Activated gamma-delta T cell treated with anti-CD3 and anti-CD28 coated beads, Interleukin-2, amount 50 U/mL, for 16 hours (primary cell): ENCODE measurements at places on chromosomes 1 and 21.

GRCh38 chr1:68036946-68037345, 13.5 kb downstream of the DIRAS3 start:
- no peak for DNase-seq

DNA sequence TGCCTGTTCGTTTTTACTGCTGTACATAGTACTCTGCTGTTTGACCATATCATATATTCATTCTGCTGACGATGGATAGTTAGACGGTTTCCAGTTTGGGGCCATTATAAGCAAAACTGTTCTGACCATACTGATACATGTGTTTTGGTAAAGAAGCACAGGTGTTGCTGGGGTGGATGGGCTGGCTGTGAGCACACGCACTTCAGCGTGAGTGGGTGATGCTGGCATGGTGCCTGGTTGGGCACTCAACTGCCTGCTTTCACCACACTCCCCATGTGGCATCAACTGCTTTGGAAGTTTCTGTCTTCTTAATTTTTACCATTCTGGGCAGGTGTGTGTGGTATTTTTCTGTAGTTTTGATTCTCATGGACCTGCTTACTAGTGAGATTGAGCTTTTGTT, 37.3 kb downstream of the ADARB1 start:
- no peak for DNase-seq

DNA sequence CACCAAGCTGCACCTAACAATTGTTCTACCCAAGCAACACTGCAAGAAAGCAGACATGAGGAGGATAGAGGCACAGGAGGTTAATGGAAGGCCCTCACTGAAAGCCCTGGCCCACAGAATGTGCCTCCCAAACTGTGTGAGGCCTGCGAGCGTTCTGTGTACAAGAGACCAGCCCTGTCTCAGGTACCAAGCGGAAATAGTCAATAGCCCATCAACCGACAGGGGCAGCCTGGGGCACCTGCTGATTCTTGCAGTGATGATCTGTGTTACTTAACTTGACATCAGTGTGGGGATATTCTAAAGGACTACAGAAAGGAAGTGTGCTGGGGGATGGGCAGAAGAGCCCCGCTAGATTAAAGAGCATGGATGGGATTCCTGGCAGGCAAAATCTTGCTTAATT, 392.4 kb downstream of the KCNH1 start:
- no peak for DNase-seq

GRCh38 chr1:47280142-47280541, 33.8 kb downstream of the STIL start:
- DNase-seq: no peak

GRCh38 chr1:203308328-203308922, 3.1 kb downstream of the BTG2 start:
- no peak for DNase-seq

GRCh38 chr1:62311473-62311943, 7.7 kb downstream of the KANK4 start:
- DNase-seq: no peak

DNA sequence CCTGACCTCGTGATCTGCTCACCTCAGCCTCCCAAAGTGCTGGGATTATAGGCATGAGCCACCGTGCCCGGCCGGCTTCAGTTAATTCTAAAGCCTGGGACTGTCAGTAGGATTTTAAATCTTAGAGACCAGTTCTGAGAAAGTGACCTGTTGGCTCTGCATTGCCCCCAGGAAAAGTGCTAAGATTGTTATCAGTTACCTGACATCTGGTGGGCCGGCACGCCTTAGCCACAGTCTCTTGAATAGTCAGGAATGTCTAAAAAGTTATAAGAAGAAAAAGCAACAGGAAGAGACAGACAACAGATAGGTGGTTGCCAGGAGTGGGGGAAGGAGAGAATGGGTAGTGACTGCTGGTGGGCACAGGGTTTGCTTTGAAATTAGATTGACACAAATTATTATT, 35.1 kb downstream of the RABGAP1L start:
- no peak for DNase-seq

DNA sequence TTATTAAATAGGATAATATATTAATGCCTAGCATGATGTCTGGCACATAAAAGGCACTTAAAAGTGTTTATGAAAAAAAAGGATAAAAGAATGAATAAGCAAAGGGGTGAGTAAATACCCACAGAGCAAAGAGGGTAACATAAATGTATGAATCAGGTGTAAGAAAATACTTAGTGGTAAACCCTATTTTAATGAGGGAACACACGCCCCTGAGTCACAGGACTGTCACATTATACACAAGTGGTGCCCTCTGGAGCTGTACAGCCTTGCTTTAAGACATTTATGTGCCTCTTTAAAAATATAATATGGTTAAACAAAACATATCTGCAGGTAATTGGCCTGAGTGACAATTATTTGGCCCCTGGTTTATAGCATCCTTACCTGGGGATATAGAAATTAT, 78.1 kb upstream of the PTBP2 start:
- DNase-seq: no peak

- no peak for DNase-seq
Measured at GRCh38 chr1:246680696-246681130, 43.5 kb upstream of the SCCPDH start.

DNA sequence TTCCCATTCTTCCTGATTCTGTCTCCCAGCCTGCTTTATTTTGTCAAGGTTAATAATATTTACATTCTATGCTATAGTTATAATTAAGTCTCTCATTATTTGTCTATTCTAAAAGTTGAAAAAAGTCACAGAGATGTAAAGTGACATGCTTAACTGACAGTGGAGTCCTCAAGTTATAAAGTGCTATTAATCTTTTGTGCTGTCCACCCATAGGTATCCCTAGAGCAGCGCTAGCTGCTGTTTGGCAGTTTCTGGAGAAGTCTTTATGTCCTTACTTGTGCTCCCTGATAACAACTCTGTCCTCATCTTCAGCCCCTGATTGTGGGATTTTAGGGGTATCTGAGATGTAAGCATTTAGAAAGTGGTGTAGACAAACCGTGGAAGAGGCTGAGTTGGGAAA, 13.1 kb downstream of the BACH1 start:
- DNase-seq: no peak

GRCh38 chr1:178127482-178128191, 33.7 kb downstream of the RASAL2 start:
- no peak for DNase-seq

DNA sequence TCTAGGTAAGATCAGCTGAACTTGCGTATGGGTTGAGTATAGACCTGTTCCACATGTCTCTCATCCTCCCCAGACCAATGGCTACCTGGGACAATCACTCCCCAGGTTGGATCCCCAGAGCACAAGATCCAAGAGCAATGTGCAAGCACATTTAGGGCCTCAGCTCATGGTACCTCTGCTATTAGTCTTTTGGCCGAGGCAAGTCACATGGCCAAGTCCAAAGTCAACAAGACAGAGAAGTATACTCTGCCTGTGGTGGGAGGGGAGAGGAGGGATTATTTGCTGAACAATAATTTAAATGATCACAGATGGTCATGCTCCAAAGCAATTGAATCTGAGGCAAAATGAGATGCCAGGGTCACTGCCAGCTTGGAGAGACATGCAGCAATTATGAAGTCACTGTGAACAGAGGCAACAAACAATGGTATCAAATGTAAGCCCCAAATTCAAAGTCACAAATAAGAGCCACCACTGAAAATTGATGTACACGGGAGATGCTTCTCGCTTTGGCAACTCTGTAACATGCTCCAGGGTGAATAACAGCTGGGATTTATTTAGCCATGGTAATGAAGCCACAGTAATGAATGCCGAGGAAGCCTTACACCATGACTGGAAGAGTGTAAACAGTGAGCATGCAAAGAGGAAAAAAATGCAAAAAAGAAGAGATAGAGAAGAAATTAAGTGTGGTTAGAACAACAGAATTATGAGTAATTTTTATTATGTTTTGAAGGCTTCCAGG, 149.1 kb downstream of the ZNF281 start:
- DNase-seq: no peak

GRCh38 chr1:14168326-14169063, 430.0 kb upstream of the KAZN start:
- no peak for DNase-seq

- no peak for DNase-seq
Measured at GRCh38 chr1:36303650-36304360, 2.4 kb upstream of the SH3D21 start.

- DNase-seq: no peak
Measured at GRCh38 chr1:217484871-217485270, 146.0 kb downstream of the GPATCH2 start.

GRCh38 chr1:66506991-66507390, 27.0 kb upstream of the SGIP1 start:
- no peak for DNase-seq
